CD4-positive, alpha-beta T cell treated with Interleukin-1 beta for 1 hour (primary cell): ENCODE measurements at places on chromosomes 3 and 15.

- no peak for DNase-seq
Measured at GRCh38 chr15:67232591-67232990, 21.9 kb downstream of the AAGAB start.

- DNase-seq, result no peak
Measured at GRCh38 chr3:143531101-143531500, 317.2 kb downstream of the SLC9A9 start.

DNA sequence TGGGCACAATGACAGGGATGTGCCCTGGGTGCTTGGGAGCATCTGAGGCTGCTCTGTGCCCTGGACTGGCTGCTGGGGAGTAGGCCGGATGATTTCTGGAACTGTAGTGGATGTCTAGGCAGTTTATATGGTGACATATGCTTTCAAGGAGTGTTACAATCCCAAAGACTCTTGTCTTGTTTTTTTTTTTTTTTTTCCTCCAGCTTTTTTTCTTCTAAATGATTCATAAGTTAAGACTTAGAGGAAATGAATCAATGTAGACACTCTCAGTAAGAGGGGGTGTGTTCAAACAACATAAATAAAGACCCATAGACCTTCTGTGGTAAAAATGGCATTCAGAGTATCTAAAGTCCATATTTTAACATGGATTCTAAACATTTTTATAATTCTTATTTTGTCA lies 706.1 kb upstream of the GOLIM4 start:
- DNase-seq, result no peak

DNA sequence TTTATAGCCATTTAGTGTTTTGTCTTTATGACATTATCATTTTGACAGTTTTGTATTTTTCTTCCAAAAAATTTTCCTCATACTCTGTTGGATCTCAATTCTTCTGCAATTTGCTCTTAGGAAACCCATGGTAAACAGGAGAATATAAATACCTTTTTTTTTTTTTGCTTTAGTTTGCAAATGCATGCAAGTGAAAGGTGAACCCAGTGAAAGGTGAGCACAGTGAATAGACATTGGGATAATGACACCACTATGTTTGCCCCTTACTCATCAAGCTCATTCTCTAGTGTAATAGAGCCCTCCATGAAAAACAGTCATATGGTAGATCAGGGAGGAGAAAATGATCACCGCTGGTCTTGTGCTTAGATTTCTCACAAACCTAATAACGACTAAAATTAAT lies 59.0 kb upstream of the TRPC1 start:
- DNase-seq, result no peak
